ENCODE measurements at places on chromosomes 7 and 10.

DNA sequence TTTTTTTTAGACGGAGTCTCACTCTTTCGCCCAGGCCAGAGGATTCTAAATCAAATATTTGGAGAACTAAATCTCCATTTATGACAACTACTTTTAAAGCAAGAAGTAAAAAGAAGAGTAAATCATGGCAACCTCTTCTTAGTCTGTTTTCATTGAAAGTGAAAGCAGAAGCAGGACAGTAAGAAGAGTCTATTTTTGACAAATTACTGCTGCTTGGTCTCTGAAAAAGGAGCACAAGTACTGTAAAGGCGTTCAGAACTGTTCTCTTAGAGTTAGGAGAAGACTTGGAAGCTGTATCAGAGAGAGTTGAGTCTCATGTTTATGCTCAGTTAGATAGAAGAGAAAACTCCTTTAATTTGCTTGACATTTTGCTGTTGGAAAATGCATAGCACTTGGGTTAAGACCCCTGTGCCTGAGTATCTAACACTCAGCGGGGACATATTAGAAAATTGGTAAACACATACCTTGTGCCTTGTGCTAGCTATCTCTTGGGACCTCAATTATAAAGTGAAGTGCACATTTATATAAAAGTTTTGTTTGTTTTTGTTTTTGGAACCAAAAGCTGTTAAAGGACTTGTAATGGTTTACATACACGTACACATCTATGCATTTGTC, 433.0 kb downstream of the ANKRD7 start:
- no peak for DNase-seq

GRCh38 chr10:19204246-19204917, 155.8 kb downstream of the MALRD1 start:
- no peak for DNase-seq

DNA sequence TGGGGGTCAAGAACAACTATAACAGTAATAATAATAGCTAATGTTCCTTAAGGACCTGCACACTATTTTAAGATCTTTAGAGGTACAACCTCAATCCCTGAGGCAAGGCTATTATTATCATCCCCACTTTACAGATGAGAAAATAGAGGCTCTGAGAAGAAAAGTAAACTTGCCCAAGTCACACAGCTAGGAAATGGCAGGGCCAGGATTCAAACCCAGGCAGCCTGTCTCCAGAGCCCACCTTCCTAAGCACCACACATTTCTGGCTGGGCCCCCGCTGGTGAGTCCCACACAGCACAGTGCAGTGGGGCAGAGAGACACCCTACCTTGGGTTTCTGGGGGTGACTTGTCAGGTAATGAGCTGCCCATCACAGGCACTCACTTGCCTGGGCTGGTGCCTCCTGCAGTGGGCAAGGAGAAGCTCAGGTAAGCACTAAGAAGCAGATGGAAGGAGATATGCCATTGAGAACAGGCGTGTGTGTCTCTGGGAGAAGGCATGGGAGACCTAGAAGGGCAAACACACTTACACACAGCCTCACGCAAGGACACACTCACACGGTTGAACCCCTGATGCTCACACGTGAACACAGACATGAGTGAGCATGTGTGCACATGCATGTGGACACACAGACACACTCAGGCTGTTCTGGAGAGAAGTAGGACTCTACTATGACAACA, 104.4 kb upstream of the ZMIZ1 start:
- DNase-seq, result no peak

DNA sequence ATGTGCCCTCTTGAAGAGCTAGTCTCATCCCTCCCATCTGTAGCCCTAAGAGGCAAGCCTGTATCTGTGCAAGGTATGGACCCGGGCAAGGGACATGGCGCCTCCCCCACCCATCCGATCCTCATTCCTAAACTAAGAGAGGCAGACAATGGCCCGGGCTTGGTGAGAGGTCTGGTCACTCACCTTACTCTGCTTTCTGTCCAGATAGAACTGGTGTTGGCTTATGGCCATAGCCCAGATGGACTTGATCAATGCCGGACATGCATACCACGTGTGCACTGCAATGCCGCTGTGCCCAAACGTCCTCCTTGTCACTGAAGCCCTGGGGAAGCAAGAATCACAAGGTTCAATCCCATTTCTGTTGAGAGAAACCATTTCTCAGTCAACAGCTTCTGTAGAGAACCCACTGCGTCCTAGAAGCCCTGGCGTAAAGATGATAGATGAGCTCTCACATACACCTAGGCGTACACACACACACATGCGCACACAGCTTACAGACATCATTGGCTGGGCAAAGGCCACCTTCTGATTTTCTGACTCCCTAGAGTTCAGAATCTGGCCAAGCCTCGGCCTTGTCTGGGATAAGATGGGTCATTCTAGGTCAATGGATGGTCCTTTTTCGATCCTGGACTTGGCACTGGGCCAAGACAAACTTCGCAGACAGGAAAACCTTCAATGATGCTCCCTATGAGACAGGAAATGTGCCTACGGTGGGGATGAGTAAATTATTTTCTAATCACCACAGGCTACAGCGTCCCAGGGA, 114.6 kb downstream of the PRPF18 start:
- DNase-seq, result no peak

DNA sequence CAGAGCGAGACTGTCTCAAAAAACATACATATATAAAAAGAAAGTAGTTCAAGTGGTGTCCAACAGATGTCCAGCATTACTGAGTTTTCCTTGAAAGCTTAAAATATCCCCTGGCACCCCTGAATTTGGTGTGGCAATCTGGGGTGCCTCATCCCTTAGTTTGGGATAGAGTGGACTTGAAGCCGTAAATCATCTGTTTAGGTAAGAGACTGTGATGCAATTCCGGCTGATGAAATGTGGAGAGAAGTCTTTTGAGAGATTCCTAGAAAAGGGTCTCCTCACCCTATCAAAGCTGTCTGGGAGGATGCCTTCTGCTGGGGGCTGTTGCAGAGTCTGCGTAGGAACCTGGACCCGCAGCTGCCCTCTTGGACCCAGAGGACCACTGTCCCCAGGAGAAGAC, 408.0 kb downstream of the RPS24 start:
- DNase-seq, result no peak

- DNase-seq, result no peak
Observed at GRCh38 chr10:65793738-65794425, 1132.0 kb upstream of the LRRTM3 start.

DNA sequence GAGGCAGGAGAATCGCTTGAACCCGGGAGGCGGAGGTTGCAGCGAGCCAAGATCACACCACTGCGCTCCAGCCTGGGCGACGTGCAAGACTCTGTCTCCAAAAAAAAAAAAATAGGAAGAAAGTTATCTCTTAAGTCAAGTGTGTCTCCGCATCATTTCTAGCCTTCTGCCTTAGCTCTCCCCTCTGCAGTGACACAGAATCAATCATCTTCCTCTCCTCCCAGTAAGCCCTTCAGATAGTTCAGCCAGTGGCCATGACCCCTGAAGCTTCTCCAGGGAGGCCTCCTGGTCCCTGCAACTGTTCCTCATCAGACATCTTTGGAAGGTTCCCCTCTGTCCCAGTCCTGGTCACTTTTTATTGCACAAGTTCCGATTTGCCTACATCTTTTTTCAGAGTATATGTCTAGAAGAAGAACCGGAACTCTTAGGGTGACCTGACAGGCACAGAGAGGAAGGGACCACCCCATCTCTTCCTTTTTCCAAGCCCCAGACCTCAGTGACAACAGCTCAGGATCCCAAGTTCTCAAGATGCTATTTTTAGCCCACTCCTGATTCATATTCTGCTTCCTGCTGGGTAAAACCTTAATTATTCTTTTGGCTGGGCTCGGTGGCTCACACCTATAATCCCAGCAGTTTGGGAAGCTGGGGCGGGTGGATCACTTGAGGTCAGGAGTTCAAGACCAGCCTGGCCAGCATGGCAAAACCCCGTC, 6.6 kb upstream of the RHBDD2 start:
- DNase-seq, result no peak

DNA sequence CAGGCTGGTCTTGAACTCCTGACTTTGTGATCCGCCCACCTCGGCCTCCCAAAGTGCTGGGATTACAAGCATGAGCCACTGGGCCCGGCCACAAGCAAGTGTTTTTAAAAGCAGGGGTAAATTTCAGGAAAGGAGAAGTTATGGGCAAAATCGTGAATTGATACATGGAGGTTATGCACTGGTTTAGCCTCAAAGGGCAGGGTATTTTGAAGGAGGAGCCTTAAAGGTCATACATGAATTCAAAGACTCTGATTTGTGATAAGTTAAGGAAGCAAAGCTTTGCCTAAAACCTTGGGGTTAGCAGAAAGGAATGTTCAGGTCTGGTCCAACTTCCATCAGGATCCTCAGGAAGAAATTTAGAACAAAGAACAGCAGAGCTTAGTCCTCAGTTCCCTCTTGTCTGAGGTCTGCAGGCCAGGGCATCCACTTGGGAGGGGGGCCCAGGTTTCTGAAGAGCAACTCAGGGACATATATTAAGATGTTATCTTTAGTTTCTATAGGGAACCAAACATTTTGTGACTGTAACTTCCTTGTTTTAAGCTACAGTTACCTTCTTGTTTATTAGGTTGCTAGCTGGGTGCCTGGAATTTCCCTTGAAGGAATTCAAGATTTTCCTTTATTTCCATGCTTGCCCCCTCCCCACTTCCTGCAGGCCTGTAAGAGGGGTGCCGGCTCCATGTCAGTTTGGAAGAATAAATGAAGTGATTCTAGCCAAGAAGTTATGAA, 2.8 kb upstream of the REPIN1 start:
- DNase-seq, result no peak

DNA sequence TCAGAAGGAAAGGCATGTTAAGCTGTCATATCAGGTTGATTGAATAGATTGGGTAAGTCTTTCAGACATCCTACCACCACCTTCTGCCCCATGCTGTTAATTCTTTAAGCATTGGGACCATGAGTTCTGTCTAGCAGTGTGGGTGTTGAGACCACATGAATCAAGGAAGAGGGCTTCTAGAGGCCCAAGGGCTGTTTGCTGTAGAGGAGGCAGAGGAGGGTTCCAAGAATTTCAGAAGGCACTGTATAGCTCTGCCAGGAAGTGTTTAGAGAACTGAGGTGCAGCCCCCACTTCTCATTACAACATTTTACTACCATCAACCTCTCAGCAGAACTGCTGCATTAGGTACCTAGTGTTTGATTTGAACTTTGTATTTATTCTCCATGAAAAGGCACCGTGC, 720.2 kb downstream of the AUTS2 start:
- DNase-seq, result no peak

DNA sequence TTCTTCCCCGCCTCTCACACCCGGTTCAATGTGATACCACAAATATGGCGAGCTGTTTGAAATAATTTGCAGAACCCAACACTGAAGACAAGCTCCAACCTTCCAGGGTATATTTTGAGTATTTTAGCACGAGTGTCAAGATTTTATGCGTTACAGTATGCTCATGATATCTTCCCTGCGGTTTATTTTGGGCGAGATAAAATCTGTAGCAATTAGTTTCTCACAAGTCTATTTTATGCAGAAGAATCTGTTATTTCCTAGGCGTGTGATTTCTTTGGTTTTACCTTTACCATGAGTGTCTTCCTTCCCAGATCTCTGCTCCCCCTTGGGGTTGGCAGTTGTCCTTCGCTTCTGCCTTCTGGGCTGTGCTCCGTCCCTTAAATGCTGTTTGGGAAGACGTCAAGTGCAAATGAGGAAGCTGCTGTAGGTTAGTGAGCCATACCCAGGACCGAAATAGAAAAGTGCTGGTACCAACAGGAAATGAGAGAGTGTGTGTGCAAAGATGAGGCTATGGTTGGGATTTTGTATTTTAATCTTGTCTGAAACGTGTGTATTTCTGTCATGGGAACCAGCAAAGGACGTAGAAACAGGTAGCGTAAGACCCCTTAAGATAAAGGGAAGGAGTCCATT, 299.8 kb downstream of the KLF6 start:
- no peak for DNase-seq

GRCh38 chr7:133836666-133837065, 290.5 kb upstream of the LRGUK start:
- DNase-seq, result no peak

DNA sequence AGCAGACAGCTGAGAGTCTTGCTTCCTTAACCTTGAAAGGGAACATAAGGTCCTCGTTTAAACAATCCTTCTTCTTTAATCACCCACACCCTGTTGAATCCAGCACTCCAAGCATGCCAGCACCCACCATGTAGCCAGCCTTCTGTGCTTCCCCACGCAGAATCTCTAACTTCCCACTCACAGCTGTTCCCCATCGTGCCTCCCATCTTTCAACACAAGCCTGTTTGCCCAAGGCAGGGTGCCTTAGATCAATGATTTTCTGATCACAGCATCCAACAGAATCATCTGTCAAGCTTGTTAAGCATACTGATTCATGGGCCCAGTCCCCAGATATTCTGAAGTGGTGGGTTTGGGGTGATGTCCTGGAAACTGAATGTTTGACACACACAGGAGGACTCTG, 530.8 kb downstream of the SH2D4B start:
- DNase-seq, result no peak

DNA sequence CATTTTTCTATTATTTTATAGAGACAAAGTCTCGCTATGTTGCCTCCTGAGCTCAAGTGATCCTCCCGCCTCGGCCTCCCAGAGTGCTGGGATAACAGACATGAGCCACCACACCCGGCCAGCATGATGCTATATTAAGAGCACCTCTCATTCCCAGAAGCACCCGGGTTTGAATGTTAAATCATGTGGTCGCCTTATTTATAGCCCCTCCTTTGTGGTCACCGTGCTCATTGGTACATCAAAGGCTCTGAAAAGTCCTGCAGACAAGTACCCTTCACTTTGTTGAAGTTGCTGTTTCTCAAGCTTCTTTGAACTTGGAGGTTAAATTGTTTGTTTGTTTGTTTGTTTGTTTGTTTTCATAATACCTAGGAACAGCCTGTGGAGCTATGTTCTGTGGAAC, 40.0 kb downstream of the CLIP2 start:
- DNase-seq, result no peak

- no peak for DNase-seq
Observed at GRCh38 chr10:47453141-47454007, 30.5 kb downstream of the ANXA8 start.

GRCh38 chr10:11789306-11789705, 33.9 kb upstream of the PROSER2 start:
- DNase-seq, result no peak

DNA sequence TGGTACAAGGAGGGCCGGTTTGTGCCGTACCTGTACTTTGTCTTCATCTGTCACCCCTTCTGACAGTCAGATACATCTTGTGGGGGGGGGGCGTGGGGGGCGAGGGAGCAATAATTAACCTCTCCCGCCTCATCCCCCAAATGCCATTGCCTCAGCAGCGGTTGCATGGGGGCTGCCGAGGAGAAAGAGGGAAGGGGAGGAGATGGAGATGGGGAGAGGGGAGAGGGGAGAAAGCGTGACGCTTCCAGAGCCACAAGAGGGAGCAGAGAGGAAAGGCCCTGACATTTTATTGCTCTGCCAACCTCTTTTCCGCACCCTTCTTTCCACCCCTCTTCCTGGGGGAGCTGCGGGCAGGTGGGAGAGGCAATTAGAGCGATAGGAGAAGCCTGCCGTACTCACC, 11.8 kb downstream of the KAZALD1 start:
- no peak for DNase-seq

DNA sequence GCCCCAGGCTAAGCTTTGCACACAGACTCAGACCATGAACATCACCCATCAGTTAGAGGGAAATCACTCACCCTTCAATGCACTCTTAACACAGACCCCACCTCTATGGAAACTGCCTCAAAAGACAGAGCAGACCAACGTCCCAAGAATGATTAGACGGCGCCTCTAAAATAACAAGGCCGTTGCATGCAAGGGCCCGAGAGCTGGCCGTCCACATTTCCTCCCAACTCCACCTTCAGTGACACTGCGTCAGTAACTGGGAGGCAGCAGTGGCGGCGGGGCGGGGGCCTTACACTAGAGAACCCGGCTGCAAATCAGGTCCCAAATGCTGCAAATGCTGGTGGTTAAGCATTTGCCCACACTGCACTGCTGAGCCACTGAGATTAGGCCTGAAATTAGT, 115.0 kb downstream of the PTPRN2 start:
- no peak for DNase-seq

- DNase-seq, result no peak
Observed at GRCh38 chr10:110704906-110705476, 60.9 kb downstream of the RBM20 start.

All from tibial nerve (tissue), 4 donors.